ENCODE measurements at places on chromosomes 7 and 10.

DNA sequence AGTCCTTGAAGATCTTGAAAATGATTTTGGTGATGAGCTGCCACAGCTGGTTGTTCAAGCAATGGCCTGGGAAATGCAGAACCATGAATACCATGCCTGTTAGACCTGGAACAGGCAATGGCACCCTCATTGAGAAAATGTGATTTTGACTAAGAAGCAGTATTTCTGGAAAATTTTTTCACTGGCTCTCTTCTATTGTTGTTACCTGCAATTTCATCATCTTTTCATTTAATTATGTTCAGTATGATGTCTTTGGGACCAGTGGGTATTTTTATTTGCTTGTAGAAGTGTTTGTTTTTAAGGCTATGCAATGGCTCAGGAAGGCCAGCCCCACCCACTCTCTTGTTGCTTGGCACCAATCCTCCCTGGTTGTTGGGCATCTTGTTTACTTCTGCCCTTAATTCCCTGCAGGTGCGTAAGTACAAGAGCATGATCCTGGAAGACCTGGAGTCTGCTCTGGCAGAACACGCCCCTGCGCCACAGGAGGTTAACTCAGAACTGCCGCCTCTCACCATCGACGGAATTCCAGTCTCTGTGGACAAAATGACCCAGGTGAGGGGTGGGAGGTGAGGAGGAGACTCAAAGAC is 78.6 kb downstream of the NRF1 start:
- DNase-seq: no peak

GRCh38 chr7:52502281-52502680 is 533.2 kb upstream of the POM121L12 start:
- no peak for DNase-seq

GRCh38 chr7:149873970-149874643 is 338 bp downstream of the ATP6V0E2 start:
- no peak for DNase-seq

DNA sequence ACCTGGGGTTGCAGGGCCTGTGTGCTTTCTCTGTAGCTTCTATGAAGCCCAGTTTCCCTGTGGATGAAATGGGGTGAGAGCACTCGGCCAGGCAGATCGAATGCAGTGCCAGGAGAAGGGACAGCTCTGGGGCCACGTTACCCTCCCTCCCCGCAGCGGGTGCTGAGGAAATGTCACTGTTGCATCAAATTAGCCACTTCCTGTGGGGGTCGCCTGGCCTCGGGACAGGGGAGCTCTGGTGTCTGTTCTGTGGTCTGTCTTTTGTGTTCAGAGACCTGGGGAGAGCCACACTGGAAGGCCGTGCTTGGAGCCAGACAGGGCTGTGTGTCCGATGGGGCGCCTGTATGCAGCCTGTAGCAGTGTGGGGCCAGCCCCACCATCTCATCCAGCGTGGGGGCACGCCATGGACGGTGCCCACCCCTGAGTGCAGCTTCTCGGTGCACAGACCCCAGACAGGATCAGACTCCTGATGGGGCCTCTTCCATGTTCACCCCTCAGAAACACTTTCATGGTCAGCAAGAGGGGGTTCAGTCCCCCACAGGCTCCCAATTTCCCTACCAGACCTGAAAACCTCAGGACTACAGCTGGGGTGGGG is 13.6 kb downstream of the TTYH3 start:
- no peak for DNase-seq

DNA sequence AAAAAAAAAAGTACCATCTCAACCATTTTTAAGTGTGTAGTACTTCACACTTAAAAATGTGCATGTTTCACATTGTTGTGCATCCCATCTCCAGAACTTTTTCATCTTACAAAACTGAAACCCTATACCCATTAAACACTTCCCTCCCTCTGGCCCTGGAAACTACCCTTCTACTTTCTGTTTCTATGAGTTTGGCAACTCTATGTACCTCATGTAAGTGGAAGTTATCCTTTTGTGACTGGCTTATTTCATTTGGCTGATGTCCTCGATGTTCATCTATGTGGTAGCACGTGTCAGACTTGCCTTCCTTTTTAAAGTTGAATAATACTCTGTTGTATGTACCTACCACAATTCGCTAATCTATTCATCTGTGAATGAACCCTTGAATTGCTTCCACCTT is 12.2 kb downstream of the KCNMA1 start:
- no peak for DNase-seq

Data from caudate nucleus (tissue), 63 donors.